ENCODE measurements at places on chromosomes 4 and X.

- no peak for DNase-seq
Observed at GRCh38 chr4:65457011-65457410, 213.3 kb downstream of the EPHA5 start.

GRCh38 chr4:61824454-61824853 is 624.3 kb downstream of the ADGRL3 start:
- DNase-seq: no peak

- no peak for DNase-seq
Observed at GRCh38 chrX:136417806-136418205, 69.9 kb upstream of the BRS3 start.

- DNase-seq: no peak
Observed at GRCh38 chrX:17007134-17007768, 60.8 kb downstream of the REPS2 start.

DNA sequence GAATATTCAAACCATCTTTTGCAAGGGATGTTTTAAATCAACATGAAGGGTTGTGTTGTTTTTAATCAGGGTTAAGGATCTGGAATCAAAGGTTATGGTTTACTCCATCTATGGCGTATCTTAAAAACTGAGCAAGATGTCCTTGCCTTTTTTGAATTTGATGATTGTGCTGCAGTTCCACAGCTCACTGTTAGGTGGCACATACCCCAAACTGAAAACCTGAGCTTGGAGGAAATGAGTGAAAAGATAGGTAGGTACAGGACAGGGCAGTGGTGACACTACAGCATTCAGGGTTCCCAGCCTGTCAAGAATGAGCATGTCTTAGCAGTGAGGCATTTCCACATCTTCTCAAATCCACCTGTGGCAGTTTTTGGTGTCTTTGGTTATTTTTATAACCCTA is 13.1 kb upstream of the EOLA1 start:
- peak; percentile 25 for DNase-seq

DNA sequence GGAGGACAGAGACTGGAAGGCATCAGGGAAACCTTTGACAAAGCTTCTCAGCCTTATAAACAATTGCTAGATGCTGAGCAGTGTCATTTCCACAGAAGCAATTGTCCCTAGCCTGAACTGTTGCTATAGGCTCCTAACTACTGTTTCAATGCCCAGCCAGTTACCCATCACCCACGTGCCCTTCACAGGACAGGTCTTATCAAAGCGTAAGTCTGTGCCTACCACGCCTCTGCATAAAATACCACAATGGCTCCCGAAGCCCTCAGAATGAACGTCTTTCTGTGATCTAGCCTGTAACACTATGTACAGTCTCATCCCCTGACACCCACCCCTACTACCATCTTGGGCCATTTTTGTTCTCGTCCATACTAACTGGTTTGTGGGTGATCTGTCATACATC is 134.3 kb downstream of the STK32B start:
- no peak for DNase-seq

DNA sequence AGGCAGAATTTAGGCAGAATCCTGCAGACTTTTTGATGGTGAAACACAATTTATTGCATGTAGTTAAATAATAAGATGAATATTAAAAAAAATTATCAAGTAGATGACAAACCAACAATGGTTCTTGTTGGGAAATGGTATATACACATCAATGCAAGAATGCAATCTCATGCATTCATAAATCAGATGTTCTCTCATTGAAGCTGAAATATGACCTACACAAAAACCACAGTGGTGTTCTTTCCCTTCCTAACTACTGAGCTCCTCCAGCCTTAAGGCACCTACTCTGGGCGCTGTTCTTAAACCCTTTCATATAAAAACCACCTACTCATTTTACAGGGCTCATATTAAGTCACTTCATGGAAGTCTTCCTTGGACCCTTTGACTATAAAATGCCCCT is 64.1 kb downstream of the ANTXR2 start:
- DNase-seq: no peak

DNA sequence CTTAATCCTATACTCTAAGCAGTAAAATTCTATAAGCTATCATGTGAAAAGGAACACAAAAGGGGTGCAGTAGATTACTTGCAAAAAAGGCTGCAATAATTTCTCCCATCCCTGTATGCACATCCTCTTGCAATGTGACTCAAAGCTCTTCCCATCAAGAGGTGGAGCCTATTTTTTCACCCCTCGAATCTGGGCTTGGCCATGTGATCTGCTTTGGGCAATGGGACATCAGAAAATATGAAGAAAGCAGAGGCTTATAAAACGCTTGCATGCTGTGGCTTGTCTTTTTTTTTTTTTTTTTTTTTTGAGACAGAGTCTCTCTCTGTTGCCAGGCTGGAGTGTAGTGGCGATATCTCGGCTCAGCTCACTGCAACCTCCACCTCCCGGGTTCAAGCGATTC is 33.0 kb downstream of the GEMIN8 start:
- no peak for DNase-seq

DNA sequence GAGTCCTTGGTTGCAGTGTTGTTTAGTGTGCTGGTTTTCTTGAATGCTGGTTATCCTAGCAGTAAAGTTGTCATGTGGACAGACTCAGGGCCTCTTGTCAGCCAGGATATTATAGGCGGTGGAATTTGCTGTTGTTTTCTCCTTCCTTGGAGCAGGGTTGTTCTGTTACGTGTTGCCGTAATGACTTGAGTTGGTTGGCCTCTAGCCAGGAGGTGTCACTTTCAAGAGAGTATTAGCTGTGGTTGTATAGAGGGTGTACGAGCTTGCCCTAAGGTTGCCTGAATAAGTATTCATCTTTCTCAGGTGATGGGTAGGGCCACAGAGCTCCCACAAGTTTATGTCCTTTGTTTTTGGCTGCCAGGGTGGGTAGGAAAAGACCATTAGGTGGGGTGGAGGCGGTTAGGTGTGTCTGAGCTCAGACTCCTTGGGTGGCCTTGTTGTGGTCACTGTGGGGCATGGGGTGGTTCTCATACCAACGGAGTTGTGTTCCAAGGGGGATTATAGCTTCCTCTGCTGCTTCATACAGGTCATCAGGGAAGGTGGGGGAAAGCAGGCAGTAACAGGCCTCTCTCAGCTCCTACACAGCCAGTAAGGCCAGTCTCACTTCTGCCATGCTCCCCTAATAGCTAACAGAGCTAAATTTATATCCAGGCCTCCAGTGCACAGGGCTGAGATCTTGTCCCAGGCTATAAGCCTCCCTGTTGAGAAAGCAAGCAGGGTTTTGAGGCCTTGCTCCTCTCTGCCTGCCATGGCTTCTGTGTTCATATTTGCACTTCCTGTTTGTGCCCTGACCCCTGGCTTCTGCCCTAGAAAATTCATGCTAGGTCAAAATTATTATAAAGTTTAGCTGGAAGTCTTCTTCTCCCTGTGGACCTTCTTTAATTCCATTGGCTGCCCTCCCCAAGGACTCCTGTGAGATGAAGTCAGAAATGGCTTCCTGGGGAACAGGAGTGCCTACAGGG is 594.7 kb downstream of the RAPGEF2 start:
- DNase-seq: no peak

GRCh38 chr4:174686826-174687225 is 142.2 kb downstream of the GLRA3 start:
- DNase-seq: no peak

DNA sequence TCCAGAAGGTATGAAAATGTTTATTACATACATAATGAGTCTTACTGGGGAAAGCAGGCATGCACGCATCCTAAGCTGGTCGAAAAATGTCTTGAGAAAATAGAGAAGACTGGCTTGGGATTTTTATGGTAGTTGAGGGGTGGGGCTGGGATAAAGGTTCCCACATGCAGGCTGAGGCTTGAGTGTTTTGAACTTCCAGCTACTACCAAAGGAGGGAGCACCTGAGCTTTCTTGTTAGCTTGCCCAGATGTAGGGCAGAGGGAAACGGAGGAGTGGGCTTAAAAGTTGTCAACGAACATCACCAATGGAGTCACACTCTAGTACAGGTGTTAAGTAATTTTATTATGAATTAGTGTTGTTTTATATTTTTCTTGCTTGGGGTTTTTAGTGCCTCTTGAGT is 39.6 kb upstream of the SRPX start:
- DNase-seq: peak; percentile 11

GRCh38 chrX:42075032-42075431 is 151.7 kb upstream of the CASK start:
- no peak for DNase-seq

DNA sequence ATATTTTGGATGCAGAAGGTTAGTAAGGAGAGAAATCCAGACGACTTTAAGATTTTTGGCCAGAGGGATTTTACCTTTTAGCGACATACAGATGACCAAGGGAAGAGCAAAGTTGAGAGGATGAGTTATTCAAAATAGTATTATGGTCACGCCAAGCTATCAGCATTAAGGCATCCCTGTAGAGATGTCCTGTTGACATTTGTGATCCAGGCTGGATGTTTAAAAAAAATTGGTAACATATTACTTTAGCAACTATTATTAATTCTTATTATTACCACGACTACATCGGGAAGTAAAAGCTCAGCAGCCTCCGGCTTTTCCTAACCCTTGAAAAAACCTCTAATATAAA is 562 bp upstream of the OSTC start:
- DNase-seq: no peak

DNA sequence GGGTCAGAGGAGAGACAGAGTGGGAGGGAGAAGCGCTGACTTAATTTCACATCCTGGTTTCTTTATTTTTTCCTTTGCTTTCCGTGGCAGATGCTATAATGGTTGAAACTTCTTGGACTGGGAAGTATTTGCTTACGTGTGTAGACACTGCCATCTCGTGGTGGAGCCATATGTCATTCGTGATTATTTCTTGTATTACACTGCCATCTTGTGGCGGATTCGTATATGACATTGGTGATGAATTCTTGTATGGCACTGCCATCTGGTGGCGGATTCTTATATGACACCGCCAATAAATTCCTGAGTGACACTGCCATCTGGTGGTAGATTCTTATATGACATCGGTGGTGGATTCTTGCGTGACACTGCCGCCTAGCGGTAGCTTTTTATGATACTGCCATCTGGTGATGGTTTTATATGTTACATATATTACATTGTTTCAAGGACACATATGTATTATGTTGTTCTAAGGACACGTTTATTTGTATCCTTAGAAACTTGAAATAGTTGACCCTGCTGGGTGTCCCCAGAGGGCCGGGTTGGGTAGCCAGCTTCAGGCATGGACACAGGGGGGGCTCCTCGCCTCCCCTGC is 37.3 kb upstream of the CLCN4 start:
- DNase-seq: peak; percentile 51

GRCh38 chr4:184274286-184274951 is 56.7 kb upstream of the ENPP6 start:
- no peak for DNase-seq

DNA sequence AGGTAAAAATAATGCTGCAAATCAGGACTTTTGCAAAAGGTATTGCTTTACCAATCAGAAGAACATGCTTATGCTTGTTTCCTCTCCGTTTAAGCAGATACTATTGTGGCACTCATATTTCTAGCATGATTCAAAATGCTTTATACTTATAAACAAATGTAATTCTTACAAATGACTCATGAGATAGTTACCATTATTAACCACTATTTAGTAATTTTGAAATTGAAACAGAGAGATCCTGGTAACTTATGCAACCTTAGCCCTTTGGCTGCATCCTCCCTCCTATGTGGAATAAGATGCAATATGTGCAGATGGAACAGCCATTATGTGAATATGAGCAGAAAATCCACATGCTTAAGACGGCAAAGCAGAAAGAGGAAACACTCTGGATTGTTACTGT is 164.7 kb downstream of the PCDH18 start:
- DNase-seq: no peak

DNA sequence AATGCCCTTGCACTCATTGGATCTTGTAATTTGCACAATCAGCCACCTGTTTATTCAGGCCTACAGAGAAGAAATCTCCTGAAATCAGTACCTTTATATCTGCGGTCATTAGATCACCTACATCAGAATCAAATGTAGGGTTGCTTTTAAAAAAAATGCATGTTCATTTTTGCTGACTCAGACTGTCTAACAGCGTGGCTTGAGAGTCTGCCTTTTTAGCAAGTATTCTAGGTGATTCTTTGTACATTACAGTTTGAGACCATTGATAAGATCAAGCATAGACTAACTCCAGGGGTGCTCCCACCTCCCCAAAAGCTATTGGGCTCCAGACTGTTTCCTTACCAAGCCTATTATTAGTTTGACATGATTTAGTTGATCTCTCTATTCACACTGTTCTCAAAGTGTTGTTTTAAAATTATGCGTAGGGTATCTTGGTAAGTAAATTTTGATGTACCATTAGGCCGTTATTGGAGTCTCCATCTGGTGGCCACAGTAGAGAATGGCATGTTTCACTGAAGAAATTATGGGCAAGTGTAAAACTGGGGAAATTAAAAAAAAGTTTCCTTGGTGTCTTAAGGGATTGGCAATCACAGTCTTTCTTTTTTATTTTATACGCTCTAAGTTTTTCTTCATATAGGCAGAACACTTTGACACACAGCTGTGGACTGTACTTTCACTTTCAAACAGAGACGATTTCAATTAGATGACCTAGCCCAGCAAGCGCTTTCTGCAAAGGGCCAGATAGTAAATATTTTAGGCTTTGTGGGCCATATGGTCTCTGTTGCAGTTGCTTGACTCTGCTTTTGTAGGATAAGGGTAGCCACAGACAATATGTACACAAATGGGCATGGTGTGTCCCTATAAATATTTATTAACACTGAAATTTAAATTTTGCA is 33.7 kb upstream of the MSL3 start:
- DNase-seq: peak; percentile 10

GRCh38 chrX:11867610-11868345 is 109.7 kb downstream of the MSL3 start:
- DNase-seq: no peak

DNA sequence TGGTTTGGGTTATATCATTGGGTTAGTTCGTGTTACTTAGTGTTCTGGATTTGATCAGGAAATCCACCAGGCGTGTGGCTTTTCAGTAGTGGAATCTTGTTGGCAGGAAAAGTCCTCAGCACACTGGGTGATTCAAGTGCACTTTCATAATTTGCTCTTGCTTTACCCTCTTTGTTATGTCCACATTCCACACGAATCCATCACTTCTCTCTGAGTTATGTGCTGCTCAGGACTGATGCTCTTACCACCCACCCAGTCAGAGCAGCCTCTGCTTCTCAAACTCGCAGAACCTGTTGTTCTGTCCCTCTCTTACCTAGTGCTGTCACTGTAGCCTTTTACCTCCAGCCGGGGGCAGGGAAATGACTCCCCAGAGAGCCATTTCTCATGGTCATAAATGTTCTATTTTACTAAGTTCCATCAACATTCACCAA is 37.2 kb upstream of the SCRG1 start:
- DNase-seq: peak; percentile 11

DNA sequence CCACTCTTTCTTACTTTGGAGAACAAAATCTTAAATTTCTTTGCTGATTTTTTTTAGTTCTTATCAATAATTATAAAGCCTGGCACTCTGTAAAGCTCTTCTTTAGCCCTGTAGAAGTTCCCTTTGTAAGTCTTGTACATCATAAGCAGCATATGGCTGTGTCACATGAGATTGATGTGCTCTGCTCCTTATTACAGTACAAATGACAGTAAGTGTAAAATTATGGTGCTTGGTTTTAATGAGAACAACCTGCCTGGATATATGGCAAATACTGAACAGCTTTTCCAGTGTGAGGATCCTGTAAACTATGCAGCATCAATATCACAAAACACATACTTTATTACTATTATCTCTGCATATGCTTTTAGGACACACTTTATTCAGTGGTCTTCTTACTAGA is 145.9 kb upstream of the GNPDA2 start:
- DNase-seq: no peak

- no peak for DNase-seq
Observed at GRCh38 chrX:138723301-138723700, 11.8 kb upstream of the FGF13 start.

- no peak for DNase-seq
Observed at GRCh38 chrX:45621376-45622041, 420.8 kb upstream of the DIPK2B start.

- no peak for DNase-seq
Observed at GRCh38 chr4:158783785-158784184, 15.0 kb downstream of the FNIP2 start.
